CD4-positive, alpha-beta T cell (primary cell): ENCODE measurements at places on chromosomes 4 and X. TPM values are rescaled to one million over a fixed set of nuclear protein-coding genes. Genes with fewer than 3 reads are reported as not detected.

The EDA2R gene
- total RNA-seq = 0.17 TPM

The FGD1 gene
- 0.06 TPM for total RNA-seq

The TMPRSS11F gene
- not detected for total RNA-seq

DNA sequence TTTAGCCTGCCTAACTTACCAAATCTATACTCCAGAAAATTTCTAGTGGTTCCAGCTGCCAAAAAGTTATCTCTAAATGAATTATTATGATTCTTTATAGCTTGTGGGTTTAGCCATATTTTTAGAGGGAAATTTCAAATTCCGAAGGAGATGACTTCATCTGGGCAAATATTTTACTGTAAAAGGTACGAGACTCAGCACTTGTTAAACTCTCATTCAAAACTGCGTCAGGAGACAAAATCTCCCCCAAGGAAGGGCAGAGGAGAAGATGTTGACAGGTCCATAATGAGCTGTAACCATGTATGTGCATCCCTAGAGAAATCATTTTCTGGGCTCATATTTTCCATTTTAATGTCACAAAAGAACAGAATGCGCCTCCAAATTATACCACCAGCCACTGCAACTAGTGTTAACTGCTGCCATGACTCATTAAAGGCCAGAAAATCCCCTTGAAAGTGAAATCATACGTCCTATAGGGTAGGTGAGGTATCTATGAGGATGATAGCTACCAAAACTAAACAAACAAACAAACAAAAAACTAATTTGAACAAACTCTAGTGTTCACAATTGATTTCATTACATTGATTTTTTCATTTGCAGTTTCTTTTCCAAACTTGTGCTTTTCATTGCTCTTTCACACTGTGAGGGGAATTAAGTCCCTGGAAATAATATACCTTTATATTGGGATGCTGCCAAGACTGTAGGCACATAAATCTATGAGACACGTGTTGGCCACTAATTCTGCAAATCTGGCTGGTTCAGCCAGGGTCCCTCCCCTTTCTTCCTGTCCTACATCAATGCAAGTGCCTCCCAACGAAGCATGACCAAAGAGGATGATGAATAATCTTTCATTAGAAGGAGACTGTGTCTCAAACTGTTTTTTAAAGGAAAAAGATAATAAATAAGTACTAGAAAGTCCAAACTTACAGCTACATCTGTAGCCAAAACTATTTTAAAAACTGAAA, 85.8 kb downstream of the ARHGAP6 start:
- H3K36me3 ChIP-seq = no peaks in the 10 kb centered on the region
- no peaks in the 10 kb centered on the region for H3K27me3 ChIP-seq
- no peak overlapping the region for H3K27ac ChIP-seq

GRCh38 chr4:20219521-20219920, 32.2 kb upstream of the SLIT2 start:
- no peak for DNase-seq
- no peak overlapping the region for H3K4me3 ChIP-seq
- H3K27ac ChIP-seq = no peak overlapping the region
- H3K27me3 ChIP-seq = no peaks in the 10 kb centered on the region

DNA sequence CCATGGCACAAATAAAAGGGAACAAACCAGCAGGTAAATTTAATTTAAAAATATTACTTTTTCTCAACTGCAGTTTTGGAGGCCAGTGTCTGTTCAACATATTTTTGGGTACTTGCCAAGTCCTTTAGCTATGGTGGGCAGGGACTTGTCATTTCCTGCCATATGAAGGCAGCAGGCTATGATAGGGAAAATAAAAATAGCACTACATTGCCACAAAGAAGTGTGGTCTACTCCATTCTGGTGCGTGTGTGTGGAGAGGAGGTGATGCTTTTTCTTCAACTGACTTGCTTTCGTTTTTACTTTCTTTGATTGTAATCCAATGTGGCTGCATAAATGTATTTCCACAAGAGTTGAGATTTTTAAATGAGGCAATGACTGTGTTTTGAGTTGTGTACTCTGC, 17.2 kb downstream of the GPR174 start:
- peaks cover 15% of the 10 kb centered on the region for H3K36me3 ChIP-seq
- H3K27ac ChIP-seq = peak overlapping the region; percentile 80
- H3K27me3 ChIP-seq = no peaks in the 10 kb centered on the region
- peak; percentile 92 for DNase-seq
